H1 (cell line): ENCODE measurements at places on chromosomes 1 and 21.

- no peaks in the 10 kb centered on the region for H3K27me3 ChIP-seq
- no peak overlapping the region for H3K4me3 ChIP-seq
- no peaks in the 10 kb centered on the region for H3K36me3 ChIP-seq
- H3K4me1 ChIP-seq, result no peaks in the 10 kb centered on the region
- no peak for DNase-seq
Observed at GRCh38 chr1:162846256-162847212, 14.4 kb downstream of the CCDC190 start.

DNA sequence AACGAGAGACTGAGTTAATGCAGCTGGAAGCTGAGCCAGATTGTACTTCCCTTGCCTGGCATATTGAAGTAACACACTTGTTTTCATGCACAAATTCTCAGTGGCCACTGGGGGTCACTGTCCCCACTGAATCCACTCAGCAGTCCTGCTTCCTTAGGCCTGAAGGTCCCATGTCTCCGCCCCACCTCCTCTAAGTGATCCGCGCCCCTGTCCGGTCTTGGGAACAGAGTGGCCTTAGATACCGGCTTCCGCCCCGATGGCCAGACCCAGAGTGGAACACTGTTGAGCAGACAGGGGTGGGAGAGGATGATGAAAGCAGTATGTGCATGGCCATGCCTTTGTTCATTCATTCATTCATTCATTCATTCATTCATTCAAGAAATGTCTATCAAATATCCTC lies 34.8 kb downstream of the CHAF1B start:
- peaks cover 4% of the 10 kb centered on the region; the same call in 1 of the 2 replicates for H3K4me1 ChIP-seq
- no peak overlapping the region for H3K4me3 ChIP-seq
- DNase-seq, result peak; percentile 79
- H3K27ac ChIP-seq, result no peak overlapping the region
- no peaks in the 10 kb centered on the region for H3K36me3 ChIP-seq

DNA sequence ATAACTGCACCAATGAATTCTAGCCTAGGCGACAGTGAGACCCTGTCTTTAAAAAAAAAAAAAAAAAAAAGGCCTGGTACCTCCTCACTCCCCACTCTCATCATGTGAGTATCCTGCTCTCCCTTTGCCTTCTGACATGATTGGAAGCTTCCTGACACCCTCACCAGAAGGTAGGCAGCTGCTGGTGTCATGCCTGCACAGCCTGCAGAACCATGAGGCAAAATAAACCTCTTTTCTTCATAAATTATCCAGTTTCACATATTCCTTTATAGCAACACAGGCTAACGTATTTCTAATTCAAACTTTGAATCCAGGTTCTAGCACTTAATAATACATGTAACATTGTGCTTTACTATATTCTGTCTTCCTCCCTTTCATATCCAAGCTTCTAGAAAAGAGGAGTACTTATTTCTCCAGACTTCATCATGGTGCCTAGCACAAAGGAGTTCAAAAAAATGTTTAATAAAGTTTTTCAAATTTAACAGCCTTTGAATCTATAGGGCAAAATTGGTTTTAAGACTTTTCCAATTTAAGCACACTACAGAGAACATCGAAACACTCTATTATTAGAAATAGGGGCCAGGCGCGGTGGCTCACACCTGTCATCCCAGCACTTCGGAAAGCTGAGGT lies 5.6 kb downstream of the AHCTF1 start:
- peaks cover 4% of the 10 kb centered on the region for H3K4me1 ChIP-seq
- no peaks in the 10 kb centered on the region for H3K27me3 ChIP-seq
- H3K36me3 ChIP-seq, result no peaks in the 10 kb centered on the region
- no peak overlapping the region for H3K27ac ChIP-seq
- DNase-seq, result no peak
- H3K4me3 ChIP-seq, result no peak overlapping the region

DNA sequence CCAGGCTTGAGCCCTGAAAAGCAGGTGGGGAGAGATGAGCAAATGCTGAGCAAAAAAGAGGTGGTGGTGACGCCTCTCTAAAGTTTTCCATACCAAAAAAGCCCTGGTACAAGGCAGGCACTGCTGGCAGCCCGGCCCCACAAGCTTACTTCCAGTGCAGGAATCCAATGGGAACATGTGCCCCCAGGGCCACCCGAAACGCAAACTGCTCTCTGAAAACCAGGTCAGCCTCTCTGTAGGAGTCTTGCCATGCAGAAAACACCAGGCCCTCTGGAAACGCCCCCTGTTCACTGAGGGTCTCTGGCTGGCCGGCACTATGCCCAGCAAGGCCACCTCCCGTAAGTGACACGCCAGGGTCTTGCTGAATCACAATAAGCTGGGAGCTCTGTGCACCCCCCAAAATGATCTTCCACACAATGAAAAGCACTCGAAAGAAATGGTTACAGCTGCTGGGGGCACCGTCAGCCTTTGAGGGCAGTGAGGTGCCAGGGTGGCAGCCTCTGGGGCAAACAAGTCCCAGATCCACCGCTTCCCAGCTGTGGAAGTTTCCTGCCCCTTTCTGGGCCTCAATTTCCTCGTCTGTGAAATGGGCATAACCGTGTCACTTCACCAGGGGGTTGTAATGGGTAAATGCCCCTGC lies 170.5 kb downstream of the TOMM20 start:
- DNase-seq, result peak; percentile 53
- peaks cover 17% of the 10 kb centered on the region for H3K4me1 ChIP-seq
- peak overlapping the region; percentile 55; the same call in 1 of the 2 replicates for H3K27ac ChIP-seq
- no peak overlapping the region for H3K4me3 ChIP-seq
- no peaks in the 10 kb centered on the region; the same call in 1 of the 2 replicates for H3K27me3 ChIP-seq

DNA sequence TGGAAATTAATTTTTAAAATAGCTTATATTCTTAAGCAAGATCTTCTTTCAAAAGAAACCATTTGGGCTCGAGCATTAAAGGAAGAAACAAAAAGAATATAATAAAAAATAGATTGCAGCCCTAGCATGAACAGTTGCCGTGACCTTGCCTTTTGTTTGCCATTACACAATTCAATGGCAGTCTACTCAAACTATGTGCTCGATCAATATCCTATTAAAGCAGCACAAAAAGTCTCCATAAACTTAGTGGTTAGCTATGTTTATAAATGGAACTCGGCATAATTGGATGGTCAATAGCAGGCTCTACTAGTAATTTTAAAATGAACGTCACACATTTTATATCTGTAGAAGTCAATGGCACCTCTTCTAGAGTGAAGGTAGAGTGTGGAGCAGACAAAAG lies 256.5 kb downstream of the NFIA start:
- peaks cover 16% of the 10 kb centered on the region; the same call in 1 of the 2 replicates for H3K4me1 ChIP-seq
- no peaks in the 10 kb centered on the region for H3K36me3 ChIP-seq
- H3K4me3 ChIP-seq, result no peak overlapping the region
- DNase-seq, result no peak
- H3K27me3 ChIP-seq, result no peaks in the 10 kb centered on the region

GRCh38 chr1:159923203-159924024 lies 1.9 kb downstream of the TAGLN2 start:
- H3K27ac ChIP-seq, result no peak overlapping the region
- peaks cover 11% of the 10 kb centered on the region for H3K27me3 ChIP-seq
- H3K36me3 ChIP-seq, result peaks cover 8% of the 10 kb centered on the region; the same call in 1 of the 2 replicates
- peak; percentile 60 for DNase-seq

GRCh38 chr1:218207194-218207593 lies 77.9 kb upstream of the RRP15 start:
- H3K27me3 ChIP-seq, result no peaks in the 10 kb centered on the region
- no peak for DNase-seq
- no peaks in the 10 kb centered on the region for H3K4me1 ChIP-seq
- H3K36me3 ChIP-seq, result no peaks in the 10 kb centered on the region
- no peak overlapping the region for H3K27ac ChIP-seq

- H3K4me3 ChIP-seq, result no peak overlapping the region
- no peaks in the 10 kb centered on the region; the same call in 1 of the 2 replicates for H3K36me3 ChIP-seq
- no peak for DNase-seq
- no peaks in the 10 kb centered on the region for H3K27me3 ChIP-seq
- H3K4me1 ChIP-seq, result peaks cover 8% of the 10 kb centered on the region
Observed at GRCh38 chr1:8555582-8555981, 237.7 kb downstream of the SLC45A1 start.

DNA sequence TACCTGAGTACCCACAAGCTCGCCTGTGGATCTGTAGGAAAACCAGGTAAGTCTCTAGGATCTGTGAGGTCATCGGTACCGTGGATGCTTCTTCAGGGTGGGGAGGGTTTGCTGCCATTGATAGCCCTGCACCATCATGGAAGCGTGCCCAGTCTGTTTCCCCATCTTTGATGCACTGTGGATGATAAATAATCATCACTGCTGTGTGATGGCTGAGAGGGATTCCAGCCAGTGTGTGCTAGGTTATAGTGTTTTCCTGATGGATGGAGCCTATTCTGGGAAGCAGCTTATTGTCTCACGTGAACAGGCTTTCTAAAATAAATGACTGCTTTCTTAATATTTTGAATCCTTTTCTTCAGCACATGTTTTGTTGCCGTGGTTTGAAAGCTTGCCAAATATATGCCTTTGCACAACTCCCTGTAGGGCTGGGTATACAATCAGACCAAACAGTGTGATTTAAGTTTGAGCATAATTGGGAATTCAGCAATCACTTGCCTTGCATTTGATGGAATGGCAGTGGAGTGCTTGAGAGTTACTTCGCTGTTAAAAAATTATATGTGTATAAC lies 113.8 kb downstream of the CAMTA1 start:
- H3K27me3 ChIP-seq, result no peaks in the 10 kb centered on the region
- H3K4me3 ChIP-seq, result no peak overlapping the region
- no peaks in the 10 kb centered on the region for H3K36me3 ChIP-seq
- no peaks in the 10 kb centered on the region for H3K4me1 ChIP-seq
- H3K27ac ChIP-seq, result no peak overlapping the region

- no peak overlapping the region for H3K27ac ChIP-seq
- peak; percentile 54 for DNase-seq
- H3K4me1 ChIP-seq, result no peaks in the 10 kb centered on the region; the same call in 1 of the 2 replicates
- H3K27me3 ChIP-seq, result no peaks in the 10 kb centered on the region
Observed at GRCh38 chr1:9455487-9456234, 83.6 kb upstream of the SLC25A33 start.

DNA sequence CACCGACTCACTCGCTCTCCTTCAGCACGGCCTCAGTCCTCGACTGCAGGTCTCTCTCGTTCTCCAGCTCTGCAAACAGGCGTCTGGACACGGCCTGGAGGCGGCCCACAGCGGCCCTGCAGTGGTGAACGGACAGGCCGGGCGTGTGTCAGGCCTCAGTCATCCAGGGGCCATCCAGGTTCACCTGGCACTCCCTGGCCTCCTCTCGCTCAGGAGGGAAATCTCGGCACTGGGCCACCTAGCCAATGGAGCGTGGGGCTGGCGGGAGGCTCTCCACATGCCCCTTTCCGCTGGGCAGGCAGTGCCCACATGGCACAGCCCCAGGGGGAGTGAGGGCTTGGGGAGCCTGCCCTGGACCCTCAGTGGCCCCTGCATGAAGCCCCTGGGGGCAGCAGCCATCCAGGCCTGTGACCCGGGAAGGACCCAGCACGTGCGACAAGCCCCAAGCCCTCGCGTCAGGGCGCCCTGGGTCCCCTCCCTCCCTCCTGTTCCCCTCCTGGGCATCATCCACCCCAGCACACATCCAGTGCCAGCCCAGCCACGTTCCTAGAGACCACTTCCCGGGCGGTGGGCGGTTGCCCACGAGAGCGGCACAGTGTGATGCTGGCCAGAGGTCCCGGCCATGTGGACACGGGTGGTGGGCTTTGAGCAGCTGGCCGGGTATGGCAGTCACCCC lies 18.1 kb downstream of the CFAP74 start:
- H3K4me3 ChIP-seq, result no peak overlapping the region
- H3K27ac ChIP-seq, result no peak overlapping the region
- H3K27me3 ChIP-seq, result no peaks in the 10 kb centered on the region
- H3K4me1 ChIP-seq, result peaks cover 3% of the 10 kb centered on the region; the same call in 1 of the 2 replicates
- DNase-seq, result no peak

DNA sequence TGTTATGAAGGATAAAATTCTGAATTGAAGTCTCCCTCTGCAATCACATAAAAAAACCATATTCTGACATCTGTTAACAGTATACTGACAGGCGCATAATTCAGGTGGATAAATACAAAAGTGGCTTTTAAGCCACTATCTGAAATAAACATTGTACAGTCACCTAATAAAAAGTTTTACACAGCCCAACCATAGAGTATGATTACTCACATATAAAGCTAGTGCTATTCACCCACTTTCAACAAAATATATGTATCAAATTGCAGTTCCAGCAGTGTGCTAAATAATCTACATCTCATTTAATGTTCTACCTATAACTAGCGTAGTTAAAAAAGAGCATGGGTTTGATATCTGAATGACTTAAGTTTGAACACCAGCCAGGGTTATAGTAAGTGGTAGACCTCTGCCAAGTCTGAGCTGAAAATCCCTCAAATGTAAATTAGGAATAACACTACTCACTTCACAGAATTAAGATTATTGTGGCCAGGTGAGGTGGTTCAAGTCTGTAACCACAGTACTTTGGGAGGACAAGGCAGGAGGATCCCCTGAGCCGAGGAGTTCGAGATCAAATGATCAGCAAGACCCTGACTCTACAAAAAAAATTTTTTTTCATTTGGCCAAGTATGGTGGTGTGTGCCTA lies 3.9 kb downstream of the EGLN1 start:
- peaks cover 20% of the 10 kb centered on the region for H3K27me3 ChIP-seq
- H3K36me3 ChIP-seq, result no peaks in the 10 kb centered on the region
- H3K27ac ChIP-seq, result no peak overlapping the region
- H3K4me1 ChIP-seq, result no peaks in the 10 kb centered on the region
- DNase-seq, result no peak

GRCh38 chr1:13605159-13605558 lies 21.5 kb downstream of the PDPN start:
- H3K36me3 ChIP-seq, result peaks cover 32% of the 10 kb centered on the region
- no peak overlapping the region for H3K27ac ChIP-seq
- H3K27me3 ChIP-seq, result no peaks in the 10 kb centered on the region
- DNase-seq, result no peak
- H3K4me1 ChIP-seq, result peaks cover 12% of the 10 kb centered on the region
- H3K4me3 ChIP-seq, result no peak overlapping the region

DNA sequence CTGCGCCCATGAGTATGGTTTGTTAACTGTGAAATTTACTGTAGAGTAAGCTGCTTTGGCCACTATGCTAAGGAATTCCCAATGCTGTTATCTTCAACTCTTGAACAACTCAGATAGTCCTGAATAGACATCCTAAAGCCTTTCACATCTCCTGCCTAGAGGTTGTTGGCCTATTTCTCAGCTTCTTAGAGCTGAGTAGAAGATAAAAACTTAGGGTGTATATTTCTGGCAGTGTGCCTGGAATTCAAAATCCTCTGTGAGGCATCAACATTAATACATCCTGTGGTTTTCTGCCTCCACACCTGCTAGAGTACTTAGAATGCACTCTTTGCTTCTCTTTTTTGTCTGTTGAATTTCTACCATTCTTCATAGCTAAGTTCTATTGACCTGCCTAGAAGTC lies 45.8 kb upstream of the RC3H1 start:
- H3K36me3 ChIP-seq, result no peaks in the 10 kb centered on the region
- no peaks in the 10 kb centered on the region for H3K4me1 ChIP-seq
- no peak overlapping the region for H3K4me3 ChIP-seq
- H3K27ac ChIP-seq, result no peak overlapping the region
- DNase-seq, result no peak

GRCh38 chr21:36718951-36719501 lies 20.1 kb downstream of the SIM2 start:
- no peak overlapping the region for H3K27ac ChIP-seq
- no peak for DNase-seq
- no peaks in the 10 kb centered on the region for H3K36me3 ChIP-seq
